Neural crest cell (in vitro differentiated cells): ENCODE measurements at places on chromosomes 3 and 15.
A peak's percentile ranks its signal among the peaks of the same experiment; 100 is the strongest.

- no peak for DNase-seq
Measured at GRCh38 chr15:96849271-96849900, 518.9 kb downstream of the NR2F2 start.

- no peak for DNase-seq
Measured at GRCh38 chr3:30260762-30261161, 345.6 kb upstream of the TGFBR2 start.

- no peak for DNase-seq
Measured at GRCh38 chr15:40460404-40460803, 10.4 kb upstream of the CHST14 start.

DNA sequence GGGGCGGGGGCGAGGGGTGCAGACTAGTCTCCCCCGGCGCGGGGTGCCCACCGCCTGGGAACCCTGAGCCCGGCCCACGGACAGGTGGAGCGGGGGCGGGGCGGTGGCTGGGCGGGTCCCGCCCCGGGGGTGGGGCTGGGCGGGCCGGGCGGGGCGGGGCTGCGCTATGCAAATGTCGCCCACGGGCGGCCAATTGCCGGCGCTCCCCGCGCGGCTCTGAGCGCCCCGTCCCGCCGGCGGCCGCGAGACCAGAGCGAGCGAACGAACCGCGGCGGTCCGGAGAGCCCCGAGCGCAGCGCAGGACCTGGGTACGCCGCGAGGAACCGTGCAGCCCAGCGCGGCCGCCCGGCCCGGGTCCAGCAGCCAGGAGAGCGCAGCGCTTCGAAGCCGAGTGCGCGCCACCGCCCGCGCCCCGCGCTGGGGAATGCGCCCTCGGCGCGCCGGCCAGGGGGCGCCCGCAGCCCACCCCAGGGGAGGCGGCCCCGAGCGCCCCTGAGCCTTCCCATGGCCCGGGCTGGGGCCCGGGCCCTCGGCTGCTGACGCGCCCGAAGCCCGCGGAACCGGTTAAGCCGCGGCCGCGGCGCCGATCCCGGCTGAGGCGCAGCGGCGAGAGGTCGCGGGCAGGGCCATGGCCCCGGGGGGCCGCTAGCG lies at the start of gene SEMA3F:
Gene SEMA3F (plus strand): TSS at position 485 of the 651 bp plus-strand sequence. CDS start 4,299 bp downstream, outside the sequence.
- DNase-seq = peak; percentile 37

GRCh38 chr15:68706931-68707330 lies 113.8 kb downstream of the ANP32A start:
- no peak for DNase-seq

DNA sequence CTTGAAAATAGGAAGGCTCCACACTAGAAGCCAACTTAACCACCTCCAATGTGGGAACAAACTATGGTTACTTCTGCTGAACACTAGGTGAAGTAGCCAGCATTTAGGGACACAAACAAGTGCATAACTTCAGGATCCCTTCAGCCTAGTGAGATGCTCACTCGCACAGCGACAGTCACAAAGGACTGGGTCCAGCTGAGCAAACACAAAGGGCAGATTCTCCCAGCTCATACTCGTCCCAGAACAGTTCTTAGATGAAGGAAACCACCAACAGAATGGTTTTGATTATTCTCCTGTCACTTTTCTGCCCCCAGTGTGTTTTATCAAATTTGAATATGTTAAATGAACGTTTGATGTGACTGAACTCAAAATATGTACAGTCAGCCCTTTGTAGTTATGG lies 201.6 kb downstream of the KCNAB1 start:
- DNase-seq = no peak

DNA sequence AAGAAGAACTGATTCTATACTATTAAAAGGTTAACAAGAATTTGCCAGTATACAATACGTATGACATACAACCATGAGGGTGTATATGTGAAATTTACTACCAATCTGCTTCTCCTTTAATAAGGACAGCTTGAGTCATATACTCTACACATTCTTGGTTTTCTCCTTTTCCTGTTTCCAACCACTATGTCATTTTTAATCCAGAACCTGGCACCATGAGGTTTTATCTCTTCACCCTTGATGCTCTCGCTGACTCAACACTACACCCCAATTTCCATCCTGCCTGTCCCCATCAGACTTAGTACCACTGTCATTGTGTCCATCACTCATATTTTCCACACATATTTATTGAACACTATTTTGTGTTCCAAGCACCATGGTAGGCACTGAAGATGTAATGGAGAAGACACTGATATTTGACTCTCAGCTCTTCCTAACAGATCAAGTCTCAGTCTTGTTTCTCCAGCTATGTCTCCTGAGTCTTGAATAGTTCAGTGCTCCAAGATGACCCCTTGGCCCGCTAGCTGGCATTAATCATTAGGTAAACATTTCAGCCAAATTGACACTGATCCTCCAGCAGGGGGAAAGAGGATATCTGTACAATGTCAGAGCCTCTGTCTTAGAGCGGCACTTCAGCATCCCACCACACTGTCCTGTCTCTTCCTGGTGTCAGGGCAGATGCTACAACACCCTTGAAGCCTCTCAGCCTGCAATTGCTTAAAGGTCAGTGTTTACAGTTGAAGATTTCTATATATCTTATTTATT lies 11.2 kb upstream of the COL8A1 start:
- DNase-seq = no peak

DNA sequence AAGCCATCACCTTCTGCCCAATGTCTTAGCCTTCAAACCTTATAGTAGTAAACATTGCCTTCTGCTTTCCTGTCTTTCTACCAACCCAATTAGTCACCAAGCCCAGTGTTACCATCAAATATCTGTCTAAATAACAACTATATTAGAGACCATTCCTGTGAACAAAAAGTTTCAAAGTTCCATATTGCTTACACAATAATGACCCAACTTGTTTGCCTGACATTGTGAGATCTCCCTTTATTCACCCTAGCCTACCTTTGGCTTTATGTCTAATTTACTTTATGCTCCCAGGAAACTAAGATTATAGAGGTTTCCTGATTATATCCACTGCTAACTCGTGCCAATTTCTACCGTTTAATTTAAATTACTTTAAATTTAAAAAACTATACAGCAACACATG lies 26.0 kb upstream of the KCNAB1 start:
- DNase-seq = no peak

DNA sequence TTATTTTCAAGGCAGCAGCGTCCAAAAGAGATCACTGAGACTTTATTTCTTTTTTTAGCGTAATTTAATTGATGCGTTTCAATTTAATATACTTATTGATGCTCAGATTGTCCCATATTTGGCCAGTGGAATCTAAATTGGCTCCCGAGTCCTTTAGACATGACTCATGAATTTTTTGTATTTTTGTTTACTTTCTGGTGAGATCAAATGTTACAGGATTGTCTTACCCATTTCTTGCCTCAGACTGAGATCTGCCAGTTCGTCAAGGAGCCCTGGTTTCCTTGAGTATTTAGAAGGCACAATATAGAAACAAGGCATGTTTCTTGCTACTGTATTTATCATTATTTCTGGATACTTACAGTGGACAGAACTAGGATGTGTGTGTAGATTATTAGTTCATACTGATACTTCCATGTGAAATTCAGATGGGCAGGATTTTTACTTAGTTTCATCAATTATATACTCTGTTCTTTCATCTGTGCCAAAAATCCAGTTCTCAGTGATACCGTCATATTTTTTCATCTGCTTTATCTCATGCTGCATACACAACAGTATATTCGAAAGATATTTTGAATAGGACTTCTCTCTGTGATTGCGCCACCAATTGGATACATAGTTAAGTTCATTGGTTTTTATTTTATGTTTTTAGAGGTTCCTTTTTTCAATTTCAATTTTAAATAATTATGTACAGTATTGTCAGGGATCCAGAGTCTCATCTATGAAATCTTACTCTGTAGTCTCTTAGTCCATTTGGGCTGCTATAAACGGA lies 436.9 kb upstream of the C2CD4B start:
- DNase-seq = no peak
